ENCODE measurements at places on chromosomes 6 and 20. TPM values are rescaled to one million over a fixed set of nuclear protein-coding genes. Genes with fewer than 3 reads are reported as not detected.

Gene SLC22A3
- not detected for total RNA-seq

- no peaks in the 10 kb centered on the region for H3K36me3 ChIP-seq
- peaks cover 14% of the 10 kb centered on the region for H3K4me1 ChIP-seq
- peak; percentile 34 for DNase-seq
- no peaks in the 10 kb centered on the region for H3K27me3 ChIP-seq
- H3K27ac ChIP-seq, result peak overlapping the region; percentile 7
Observed at GRCh38 chr6:15962449-15962764, 166.5 kb upstream of the MYLIP start.

Gene RIPPLY2
- not detected for total RNA-seq

Gene MLIP
- total RNA-seq, result not detected

GRCh38 chr6:152595499-152595898, 41.7 kb downstream of the SYNE1 start:
- H3K4me1 ChIP-seq, result no peaks in the 10 kb centered on the region
- H3K4me3 ChIP-seq, result no peak overlapping the region
- no peaks in the 10 kb centered on the region for H3K36me3 ChIP-seq
- H3K27ac ChIP-seq, result no peak overlapping the region

GRCh38 chr20:9071976-9072726, 3.3 kb downstream of the PLCB4 start:
- DNase-seq, result no peak
- no peak overlapping the region for H3K27ac ChIP-seq
- peaks cover 2% of the 10 kb centered on the region for H3K4me1 ChIP-seq
- H3K4me3 ChIP-seq, result no peak overlapping the region
- peaks cover 15% of the 10 kb centered on the region for H3K27me3 ChIP-seq
- H3K36me3 ChIP-seq, result peaks cover 2% of the 10 kb centered on the region

DNA sequence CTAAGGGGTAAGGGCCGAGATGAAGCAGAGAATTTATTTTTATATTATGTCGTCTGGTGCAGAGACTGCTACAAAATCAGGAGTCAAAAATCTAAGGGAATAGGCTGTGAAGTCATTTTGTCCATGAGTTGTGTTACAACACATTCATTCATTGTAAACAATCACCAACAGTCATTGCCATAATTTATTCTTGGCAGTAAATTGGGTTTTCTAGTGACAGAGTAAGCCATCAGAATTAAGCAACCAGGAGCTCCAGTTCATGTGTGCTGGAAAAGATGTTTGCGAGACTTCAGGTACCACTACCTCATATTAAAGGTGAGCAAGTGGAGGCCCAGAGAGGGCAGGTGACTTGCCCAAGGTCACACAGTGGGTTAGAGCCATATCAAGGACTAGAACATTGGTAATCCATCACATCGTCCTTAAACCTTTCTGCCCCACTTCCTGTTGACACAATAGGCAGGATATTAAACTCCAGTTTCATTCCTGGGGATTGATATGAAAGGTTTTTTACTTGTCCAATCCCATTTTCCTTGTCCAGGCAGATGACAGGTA, 46.0 kb downstream of the E2F3 start:
- H3K4me3 ChIP-seq, result no peak overlapping the region
- H3K36me3 ChIP-seq, result peaks cover 11% of the 10 kb centered on the region
- H3K27me3 ChIP-seq, result no peaks in the 10 kb centered on the region
- peaks cover 25% of the 10 kb centered on the region for H3K4me1 ChIP-seq
- no peak overlapping the region for H3K27ac ChIP-seq

Data from activated CD4-positive, alpha-beta memory T cell treated with anti-CD3 and anti-CD28 coated beads for 36 hours (primary cell).